ENCODE measurements at places on chromosomes 16 and 17.

DNA sequence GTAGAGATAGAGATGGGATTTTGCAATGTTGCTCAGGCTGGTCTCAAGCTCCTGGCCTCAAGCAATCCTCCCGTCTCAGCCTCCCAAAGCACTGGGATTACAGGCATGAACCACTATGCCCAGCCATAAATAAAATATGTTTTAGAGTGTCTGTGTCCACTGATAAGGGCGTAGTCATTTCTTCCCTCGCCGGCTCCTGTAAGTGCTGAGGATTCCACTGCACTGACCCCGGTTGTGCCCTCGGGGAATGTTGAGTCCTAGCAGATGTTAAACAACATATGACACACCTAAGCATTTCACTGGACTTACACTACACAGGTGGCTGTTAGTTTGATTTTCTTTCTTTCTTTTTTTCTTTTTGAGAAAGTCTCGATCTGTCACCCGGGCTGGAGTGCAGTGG lies 5.6 kb upstream of the SHMT1 start:
- no peak for DNase-seq

- no peak for DNase-seq
Measured at GRCh38 chr17:10585529-10585928, 36.1 kb upstream of the MYH2 start.

GRCh38 chr16:68300734-68301459 lies 9.8 kb downstream of the SLC7A6OS start:
- DNase-seq = no peak

DNA sequence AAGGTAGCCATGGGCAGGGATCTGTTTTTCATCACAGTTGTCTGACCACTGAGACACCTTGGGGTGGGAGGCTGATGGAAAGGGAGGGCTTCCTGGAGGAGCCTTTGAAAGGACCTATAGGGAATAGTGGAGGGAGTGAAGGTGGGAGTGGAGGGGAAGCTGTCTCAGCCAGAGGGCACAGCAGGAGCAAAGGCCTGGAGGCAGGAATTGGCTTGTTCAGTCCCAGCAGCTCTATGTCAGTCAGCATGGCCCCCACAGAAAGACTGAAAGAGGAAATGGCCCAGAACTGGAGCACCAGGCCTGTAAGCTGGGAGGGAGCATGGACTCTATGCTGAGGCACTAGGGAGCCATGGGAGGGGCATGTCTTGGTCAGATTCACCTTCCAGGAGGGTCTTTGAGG lies 12.8 kb upstream of the CBFB start:
- peak; percentile 13 for DNase-seq

DNA sequence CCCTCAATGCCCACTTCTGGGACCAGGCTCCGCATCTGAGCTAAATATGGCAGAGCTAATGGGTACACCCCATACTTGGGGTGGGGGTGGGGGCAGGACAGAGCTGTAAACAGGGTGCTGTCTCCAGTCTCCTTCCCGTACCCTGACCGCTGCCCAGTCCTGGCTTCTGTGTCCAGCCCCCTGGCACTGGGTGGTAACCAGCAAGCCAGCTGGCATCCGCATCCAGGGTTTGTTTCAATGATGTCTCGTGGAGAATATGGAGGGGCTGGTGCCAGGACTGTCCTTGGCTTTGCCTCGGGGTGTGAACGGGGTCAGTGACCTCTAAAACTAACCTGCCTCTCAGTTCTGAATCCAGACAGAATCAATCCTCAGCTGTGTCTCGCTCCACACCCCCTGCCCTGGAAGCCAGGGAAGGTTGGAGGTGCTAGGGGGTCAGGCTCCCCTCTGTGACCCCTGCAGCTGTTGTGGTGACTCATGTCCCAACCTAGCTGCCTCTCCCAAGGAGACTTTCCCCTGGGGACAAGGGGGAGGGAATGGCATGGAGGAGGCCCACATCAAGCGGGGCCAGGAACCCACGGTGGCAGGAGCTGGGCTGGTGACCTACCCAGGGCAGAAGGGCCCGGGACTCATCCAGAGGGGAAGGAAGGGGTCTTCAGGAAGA lies 1.5 kb upstream of the PNMT start:
- DNase-seq = no peak

DNA sequence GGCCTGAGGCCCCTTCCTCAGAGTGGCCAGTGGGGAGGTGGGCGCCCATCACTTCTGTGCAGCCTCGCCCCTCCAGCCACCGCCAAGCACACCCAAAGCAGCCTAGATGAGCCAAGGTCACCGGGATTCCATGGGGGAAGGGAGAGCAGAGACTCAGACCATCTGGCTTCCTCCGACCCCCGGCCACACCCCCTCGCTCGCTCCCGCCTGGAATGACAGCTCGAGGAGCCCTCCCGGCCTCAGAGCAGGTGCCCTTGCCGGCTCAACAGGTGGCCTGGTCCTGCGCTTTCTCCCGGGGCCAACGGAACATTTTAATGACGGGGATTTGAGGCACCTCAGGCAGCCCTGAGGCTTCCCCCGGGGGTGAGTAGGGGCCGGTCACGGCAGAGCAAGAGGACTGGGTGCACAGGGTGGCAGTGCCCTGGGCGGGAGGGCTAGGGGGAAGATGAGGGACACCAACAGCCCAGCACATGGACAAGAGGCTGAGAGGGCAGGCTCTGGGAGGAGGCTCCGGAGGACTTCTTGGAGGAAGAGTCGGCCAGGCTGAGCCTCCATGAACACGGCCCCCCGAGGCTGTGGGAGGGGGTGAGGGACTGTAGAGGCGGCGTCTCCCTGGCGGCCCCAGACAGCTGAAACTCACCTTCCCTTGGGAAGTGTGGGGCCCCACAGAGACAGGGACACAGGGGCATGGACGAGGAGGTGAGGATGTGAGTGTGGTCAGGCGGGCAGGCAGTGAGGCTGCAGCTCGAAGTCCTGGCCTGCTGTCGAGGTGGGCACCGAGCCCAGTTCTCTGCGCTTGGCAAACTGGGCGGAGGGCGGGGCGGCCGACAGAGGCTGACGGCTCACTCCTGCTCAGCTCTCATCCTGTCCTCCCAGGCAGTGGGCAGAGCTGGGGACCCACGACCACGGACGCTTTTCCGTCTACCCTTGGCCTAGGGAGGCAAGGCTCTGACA lies 12.5 kb upstream of the C1QTNF8 start:
- DNase-seq = no peak

All from suppressor macrophage treated with lipopolysaccharide for 1 hour (primary cell).